ENCODE measurements at places on chromosomes 13 and 19. TPM values are rescaled to one million over a fixed set of nuclear protein-coding genes. Genes with fewer than 3 reads are reported as not detected.

TEX26 gene
- total RNA-seq = not detected

TMEM143 gene
- 105 TPM for total RNA-seq

MUC16 gene
- total RNA-seq = not detected

C1QTNF9B gene
- total RNA-seq = 1.9 TPM

CGB3 gene
- not detected for total RNA-seq
